ENCODE measurements at places on chromosomes 16 and 17.

GRCh38 chr17:42268236-42268635, 8.0 kb downstream of the STAT5B start:
- DNase-seq = no peak

DNA sequence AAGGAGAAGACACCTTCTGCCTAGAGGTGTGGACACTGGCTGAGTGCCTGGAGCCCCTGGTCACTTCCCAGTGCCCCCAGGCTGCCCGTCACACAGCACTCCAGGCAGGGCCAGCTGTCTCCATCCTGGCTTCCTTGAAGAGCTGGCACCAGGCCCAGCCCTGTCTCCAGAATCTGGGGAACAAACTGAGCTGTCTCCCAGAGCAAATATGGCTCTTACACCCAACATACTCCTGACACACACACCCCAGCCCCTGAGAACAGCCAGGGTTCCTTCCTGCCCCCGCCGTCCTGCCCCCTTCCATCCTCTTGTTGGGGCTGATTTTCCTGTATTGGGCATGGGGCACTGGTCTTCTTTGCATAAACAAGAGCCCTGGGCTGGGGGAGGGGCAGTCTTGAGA, 9.1 kb downstream of the NHERF1 start:
- no peak for DNase-seq

GRCh38 chr17:47660064-47660492, 10.4 kb downstream of the KPNB1 start:
- DNase-seq = no peak

- no peak for DNase-seq
These were observed 68.8 kb upstream of the FBXO47 start for GRCh38 chr17:39036009-39036408.

GRCh38 chr16:8905168-8905762, 23.1 kb downstream of the LITAFD start:
- DNase-seq = no peak

GRCh38 chr16:3474136-3474779, 21.0 kb downstream of the C16orf90 start:
- DNase-seq = no peak

GRCh38 chr17:13244513-13244912, 226.7 kb upstream of the ELAC2 start:
- no peak for DNase-seq

DNA sequence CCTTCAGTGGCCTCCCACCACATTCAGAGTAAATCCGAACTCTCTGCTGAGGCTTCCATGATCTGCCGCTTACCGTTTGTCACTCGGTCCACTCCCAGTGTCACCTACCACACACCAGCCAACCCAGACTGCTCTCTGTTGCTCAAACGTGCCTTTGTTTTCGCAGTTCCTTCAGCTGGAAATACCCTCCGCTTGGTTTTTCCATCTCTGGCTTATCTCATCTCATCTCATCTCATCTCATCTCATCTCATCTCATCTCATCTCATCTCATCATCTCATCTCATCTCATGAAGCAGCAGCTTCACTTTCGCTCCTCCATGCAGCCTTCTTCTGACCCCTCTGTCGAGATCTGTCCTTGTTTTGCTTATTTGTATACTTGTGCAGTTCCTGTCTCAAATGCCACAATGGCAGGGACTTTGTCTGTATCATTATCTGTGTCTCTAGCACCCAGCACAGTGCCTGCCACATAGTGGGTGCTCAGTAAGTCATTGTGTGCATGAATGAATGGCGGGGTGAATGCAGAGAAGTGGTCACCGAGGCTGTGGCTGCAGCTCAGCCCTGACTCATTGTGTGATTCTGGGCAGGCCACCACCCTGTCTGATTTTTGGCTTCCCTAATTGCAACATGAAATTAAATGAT, 3.8 kb upstream of the SNX20 start:
- DNase-seq = no peak

- no peak for DNase-seq
These were observed 29.0 kb downstream of the MARCHF10 start for GRCh38 chr17:62778990-62779681.

DNA sequence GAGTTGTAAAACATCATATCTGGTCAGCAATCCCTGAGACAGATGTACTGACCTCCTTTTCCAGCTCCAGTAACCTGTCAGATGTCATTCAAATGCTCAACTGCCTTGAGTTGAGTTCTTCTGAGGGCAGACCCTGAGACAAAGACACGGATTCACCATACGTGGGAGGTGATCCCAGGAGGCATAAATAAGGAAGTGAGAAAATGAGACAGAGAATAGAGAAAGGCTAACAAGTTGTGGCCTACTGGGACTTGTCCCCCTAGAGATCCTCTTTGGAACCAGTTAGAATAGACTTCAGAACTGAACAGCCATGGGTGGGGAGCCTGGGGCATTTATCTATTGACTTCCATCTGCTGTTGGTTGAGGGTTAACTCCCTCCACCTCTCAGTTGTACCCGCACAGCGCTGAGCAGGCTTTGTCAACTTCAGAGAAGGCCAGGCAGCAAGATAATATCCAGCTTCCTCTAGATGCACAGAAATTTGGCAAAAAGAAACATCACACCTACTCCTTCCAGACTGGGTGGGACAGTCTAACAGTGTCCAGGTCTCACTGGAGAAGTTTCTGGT, 123.0 kb upstream of the DYNLRB2 start:
- DNase-seq = no peak

- DNase-seq = no peak
These were observed 44.7 kb downstream of the HS3ST3A1 start for GRCh38 chr17:13557077-13557476.

GRCh38 chr17:55495239-55495638, 16.0 kb downstream of the SMIM36 start:
- DNase-seq = no peak

GRCh38 chr16:77539421-77540034, 104.7 kb upstream of the ADAMTS18 start:
- DNase-seq = no peak

GRCh38 chr17:2060681-2061440, 6.0 kb downstream of the HIC1 start:
- no peak for DNase-seq

DNA sequence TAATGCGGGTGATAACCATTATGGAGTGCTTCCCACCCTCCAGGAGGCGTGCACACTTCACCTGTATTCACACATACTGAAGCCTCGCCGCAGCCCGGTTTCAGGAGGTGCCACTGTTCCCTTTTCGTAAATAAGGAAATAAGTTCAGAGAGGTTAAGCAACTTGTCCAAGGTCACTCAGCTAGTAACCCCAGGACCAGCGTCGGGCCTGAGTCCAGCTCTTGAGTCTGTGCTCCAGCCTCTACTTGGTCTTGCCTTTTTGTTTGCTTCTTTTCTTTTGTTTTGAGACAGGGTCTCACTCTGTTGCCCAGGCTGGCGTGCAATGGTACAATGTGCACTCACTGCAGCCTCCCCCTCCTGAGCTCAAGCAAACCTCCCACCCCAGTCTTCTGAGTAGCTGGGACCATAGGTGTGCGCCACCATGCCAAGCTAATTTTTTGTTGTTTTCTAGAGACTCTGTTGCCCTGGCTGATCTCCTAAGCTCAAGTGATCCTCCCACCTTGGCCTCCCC, 63.5 kb upstream of the CIBAR2 start:
- no peak for DNase-seq
